ENCODE measurements at places on chromosomes 6 and 20.
A peak's percentile ranks its signal among the peaks of the same experiment; 100 is the strongest.

DNA sequence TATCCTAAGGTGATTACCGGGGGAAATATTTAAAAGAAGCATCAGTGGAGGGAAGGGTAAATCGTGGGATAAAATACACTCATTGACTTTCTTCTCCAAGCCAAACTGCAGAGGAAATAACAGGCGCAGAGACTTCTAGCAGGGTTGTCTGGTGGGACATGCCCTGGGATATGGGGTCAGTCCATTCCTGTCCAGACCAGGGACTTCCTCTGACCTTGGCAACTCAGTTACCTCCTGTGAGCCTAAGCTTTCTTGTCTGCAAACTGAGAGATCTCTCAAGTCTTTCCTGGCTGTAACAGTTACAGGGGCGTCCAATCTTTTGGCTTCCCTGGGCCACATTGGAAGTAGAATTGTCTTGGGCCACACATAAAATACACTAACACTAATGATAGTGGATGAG lies 21.7 kb upstream of the PHACTR2 start:
- no peak for DNase-seq

DNA sequence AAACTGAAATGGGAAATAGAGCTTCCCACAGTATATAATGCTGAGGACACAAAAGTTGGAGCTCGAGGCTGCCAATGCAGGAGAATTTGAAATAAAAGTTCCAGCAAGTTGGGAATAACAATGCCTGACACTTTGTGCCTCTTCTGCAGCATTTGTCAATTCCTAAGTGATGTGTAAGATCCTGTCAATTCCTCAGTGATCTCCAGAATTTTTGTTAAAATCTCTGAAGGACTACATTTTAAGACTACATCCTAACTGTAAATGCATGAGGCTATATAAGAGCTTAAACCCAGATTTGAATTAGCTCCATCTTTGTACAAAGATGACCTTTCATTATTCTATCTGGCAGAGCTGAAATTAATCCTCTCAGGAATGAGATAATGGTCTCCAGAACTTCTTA lies 208.2 kb downstream of the COL12A1 start:
- DNase-seq, result no peak

DNA sequence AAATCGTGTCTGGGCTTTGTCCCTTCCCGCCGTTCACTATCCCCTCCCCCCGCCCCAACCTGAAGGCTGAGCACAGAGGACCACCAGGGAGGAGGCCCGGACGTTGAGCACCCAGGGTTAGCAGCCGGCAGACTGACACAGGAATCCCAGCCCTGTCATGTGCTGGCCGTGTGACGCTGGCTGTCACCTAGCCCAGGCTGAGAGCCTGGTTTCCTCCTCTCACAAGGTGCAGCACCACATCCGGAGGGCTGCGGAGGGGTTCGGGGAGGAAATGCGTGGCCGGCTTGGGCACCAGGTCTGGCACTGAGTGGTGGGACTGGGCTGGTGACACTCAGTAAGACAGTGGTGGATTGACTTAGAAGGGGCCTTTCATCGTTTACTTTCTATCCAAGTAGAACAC lies 4.6 kb upstream of the LSM14B start:
- DNase-seq, result no peak

GRCh38 chr20:15700147-15700765 lies 873.0 kb downstream of the KIF16B start:
- peak; percentile 15 for DNase-seq

DNA sequence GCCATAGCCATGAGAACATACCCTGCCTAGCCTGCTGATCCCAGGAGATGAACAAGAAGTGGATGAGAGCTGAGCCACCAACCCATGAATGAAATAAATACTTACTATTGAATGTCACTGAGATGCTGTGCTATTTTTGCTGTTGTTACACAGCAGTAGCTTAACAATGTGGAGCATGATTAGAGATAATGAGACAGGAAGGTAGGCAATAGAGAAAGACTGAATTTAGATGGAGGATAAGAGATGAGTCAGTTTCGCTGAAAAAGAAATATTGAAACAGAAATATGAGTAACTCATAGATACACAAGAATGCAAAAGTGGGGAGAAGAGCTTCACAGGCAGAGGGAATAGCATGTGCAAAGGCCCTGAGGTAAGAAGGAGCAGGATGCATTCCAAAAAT lies 94.9 kb upstream of the TOP1 start:
- no peak for DNase-seq

DNA sequence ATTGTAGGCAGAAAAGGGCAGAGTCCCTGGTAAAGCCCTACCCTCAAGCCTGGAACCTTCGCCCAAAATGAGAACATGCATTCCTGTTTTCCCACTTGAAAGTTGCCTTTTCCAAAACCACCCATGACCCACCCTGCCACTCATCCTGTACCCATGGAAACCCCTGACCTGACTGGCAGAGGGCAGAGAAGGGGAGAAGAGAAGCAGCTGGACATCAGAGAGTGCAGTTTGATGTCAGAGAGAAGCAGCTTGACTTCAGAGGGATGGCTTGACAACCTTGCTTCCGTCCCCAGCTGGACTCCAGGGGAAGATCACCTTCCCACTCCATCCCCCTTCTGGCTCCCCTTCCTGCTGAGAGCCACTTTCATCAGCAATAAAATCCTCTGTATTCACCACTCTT lies 123.6 kb upstream of the SHLD1 start:
- no peak for DNase-seq
